ENCODE measurements at places on chromosomes 3 and 15.
A peak's percentile ranks its signal among the peaks of the same experiment; 100 is the strongest.

DNA sequence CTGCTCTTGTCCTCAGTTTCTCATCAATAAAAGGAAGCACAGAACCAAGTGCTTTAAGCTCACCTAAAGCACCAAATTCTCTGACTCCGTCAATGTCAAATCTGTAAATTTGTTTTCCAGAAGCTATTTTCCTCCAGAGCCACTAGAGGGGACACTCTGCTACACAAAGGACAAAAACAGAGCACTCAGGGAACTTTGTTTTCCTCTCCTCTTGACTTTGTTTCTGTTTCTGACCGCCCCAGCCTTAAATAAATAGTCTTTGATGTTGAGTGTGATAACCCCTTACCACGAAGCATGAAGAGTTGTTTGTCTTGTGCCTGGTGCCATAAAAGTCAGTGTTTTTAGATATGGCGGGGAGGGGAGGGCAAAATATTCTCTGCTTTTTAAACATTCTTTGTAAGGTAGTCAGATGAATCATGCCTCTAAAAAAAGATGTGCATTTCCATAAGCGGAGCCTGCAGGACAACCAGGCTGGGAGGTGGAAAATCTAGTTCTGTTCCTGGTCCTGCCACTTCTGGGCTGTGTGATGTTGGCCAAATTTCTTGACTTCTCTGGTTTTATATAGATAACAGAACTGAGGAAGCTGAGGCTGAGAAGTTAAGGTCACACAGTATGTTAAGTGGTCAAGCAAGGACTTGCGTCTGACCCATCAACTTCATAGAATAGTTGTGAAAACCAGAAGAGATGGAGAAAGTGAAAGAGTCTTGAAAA lies 7.3 kb upstream of the ZBTB38 start:
- DNase-seq = peak; percentile 33

DNA sequence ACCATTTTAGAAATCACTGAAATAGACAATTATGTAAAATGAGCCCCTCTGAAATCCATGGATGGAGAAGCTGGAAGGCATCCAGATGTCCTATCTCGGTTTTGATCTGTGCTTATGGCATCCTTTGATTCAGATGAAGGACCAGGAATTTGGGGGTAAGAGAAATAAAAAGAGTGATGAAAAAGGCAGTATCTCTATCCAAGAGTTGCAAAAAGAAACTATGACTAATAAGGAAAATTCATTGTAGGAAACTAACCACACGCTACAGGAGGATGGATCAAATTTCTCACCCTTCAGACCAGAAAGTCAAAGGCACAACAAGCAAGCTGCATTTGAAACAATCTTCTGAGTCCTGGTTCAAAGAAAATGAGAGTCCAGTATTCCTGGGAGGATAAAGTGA lies 34.8 kb downstream of the SRGAP3 start:
- DNase-seq = peak; percentile 23

GRCh38 chr3:40287248-40287647 lies 22.3 kb upstream of the EIF1B start:
- DNase-seq = no peak

DNA sequence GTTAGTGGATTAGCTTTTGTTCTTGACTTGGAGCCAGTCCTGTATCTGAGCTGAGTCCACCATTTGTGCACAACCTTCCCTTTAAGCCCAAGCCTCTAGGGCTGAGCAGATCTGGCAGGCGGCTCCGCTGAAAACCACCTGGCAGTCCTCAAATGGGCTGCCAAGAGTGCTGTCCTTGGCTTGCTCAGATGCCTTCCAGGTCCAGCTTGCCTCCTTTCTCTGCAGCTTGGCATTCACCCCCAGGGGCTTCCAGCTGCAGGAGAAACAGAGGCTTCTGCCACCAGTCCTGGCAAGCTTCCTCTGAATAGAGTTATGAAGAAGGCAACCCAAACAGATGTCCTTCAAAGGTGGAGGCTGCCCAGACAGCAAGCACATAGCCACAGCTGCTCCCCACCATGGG lies 96.7 kb downstream of the LRTM1 start:
- DNase-seq = no peak

DNA sequence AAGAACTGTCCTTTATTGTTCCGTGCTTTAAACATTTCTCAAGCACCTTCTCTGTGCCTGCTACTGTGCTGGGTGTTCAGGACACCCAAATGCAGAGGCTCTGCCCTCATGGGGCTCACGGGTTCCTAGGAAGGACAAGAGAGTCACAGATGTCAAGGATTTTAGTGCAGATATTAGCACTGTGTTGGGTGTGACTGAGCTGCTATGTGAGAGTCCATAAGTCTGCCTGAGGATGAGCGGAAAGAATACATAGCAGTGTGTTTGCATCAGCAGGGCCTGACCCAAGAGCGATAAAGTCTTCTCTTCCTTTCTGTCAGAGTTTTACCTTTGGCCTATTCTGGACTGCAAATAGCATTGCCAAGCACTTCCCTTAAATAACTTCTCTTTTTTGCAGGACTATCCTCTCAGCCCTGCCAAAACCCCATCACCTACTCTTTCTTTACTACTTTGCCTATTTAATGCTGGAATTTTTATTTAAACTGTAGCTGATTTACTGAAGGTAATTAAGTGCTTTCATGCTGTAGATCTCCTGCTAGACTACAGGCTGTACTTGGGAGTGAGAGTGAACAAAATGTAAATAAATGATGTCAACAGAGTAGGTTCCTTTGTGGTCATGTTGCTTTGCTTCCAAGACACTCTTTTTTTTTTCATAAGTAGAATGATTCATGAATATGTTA lies 459.4 kb upstream of the TPRG1 start:
- DNase-seq = peak; percentile 3

DNA sequence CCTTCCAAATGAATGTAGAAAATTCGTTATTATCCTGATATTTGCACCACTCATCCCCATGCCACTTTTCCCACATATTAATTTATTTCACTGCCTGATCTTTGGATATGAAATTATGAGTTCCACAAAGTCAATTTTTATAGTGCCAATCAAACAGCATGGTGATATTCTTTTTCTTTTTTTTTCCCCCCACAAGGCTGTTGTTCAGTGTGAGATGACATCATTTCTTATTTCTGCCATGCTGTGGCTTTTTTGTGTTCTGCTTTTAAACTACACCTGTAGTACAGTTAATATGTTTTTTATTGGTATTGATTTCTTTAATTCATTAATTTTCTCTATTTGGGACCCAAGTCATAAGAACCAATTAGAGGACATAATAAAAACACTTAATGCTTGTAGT lies 14.6 kb downstream of the MYNN start:
- DNase-seq = no peak

GRCh38 chr3:141249041-141249440 lies 17.4 kb downstream of the PXYLP1 start:
- no peak for DNase-seq

- DNase-seq = no peak
Measured at GRCh38 chr3:99683465-99683864, 45.1 kb downstream of the COL8A1 start.

- no peak for DNase-seq
Measured at GRCh38 chr3:150763841-150764483, 993 bp upstream of the SIAH2 start.

GRCh38 chr3:37494216-37494615 lies 319.8 kb upstream of the LRRFIP2 start:
- no peak for DNase-seq

DNA sequence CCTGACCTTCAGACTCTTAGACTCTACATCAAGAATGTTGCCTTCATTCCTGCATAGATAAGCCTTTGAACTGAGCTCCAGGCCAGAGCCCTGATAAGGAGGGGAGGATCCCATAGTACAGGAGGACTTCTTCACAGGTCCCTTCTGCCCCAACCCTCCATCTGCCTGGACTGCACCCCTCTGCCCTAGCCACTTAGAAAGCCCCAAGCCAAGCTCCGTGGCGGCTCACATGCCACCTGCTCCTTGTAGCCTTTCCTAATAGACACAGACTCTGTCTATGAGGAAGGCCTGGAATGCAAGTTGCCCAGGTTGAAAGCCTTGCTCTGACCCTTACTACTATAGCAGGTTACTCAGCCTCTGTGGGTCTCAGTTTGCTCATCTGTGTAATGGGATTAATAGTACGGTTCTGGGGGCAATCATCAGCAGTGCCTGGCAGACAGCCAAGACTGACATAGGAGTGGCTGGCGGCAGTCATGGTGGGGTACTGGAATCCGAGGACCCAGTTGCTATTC lies 11.6 kb downstream of the PCSK6 start:
- no peak for DNase-seq

DNA sequence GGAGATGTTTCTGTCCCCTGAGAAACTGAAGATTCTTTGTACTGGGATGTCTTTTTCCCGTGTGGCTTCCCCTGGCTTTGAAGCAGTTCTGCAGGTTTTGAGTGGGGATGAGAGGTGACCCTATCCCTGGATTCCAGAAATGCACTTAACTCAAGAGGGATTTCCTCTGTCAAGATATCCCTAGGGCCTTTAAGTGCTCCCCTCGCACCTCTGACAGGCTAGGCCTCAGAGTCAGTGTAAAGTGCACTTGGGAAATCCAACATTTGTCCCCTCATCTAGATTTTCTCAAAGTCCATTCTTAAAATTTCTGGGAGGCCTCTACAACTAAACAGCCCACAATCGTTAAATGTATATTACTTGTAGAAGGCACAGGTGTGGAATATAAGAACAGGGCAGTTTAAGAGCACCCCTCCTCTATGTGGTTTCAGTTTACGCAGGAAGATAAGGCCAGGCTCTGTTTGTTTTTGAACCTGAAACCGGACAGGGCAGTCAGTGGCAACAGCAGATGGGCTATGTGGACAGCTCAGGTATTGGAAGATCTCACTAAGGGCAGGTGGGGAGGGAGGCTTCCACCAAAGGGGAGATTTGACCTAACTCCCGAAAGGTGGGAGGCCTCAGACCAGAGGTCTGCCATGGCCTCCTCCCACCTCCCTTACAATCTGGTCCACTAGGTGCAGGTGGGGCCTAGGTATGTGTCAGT lies 4.8 kb downstream of the C3orf52 start:
- DNase-seq = no peak

- peak; percentile 89 for DNase-seq
Measured at GRCh38 chr15:66841953-66842681, 140.1 kb downstream of the SMAD6 start.

- DNase-seq = no peak
Measured at GRCh38 chr15:72982714-72983113, 69.5 kb upstream of the NEO1 start.

DNA sequence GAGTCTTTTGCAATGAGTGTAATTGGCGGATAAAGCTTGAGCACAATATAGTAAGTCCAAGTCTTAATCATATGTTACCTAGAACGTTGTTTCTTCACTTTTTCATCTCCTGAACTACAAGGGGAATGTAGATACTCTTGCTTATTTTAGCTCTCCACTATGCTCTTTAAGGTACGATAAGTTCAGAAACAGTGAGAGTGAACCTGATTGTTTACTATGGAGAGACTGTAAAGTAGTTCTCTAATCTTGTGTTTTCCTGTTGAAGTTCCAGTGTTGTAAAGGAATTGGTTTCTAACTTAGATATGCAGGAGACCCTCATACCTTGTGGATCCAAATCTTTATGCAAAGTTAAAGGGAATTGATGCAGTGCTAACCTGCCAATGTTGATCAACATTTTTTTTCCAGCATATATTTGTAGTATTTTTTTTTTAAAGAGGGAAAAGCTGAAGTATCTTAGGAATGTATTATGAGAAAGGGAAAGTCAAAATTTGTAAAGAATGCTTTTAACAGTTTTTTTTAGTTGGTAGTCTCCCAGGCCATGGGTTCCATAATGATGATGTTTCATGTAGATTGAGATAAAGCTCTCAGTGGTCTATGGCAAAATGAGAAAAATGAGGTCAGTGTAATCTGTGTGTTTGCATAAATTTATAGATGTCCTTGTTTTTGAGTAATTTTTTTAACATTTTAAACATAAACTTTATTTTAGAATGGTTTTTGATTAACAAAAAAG lies 14.9 kb downstream of the ATP11B start:
- DNase-seq = no peak

DNA sequence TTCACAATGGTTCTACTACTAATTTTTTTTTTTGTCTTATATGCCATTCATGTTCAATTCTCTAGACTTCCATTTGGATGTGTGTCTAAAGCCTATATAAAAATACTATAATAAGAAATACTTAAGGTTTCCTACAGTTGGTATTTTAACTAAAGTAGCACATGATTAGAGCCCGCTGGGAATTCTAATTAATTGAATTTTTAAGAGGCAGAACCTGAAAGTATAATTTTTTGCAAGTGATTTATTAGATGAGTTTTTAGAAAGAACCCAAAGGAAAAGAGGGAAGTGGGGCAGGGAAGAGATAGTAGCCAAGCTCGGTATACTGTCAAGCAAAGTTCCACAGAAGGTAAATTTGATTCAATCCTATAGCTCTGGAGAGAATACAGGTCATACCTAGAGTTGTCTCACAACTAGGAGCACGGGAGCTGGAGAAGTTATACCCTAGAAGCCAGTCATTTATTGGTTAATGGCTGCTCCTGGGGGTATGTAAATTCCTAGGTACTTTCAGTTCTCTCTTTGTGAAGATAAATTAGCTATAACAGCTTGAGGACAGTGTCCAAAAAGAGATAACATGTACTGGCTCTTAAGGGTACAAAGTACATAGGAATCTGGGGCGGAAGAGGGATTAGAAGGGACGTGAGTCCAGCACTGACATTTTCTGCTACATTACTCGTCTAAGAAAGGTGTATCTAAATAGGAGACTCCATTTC lies 225.6 kb downstream of the CNTN6 start:
- no peak for DNase-seq

DNA sequence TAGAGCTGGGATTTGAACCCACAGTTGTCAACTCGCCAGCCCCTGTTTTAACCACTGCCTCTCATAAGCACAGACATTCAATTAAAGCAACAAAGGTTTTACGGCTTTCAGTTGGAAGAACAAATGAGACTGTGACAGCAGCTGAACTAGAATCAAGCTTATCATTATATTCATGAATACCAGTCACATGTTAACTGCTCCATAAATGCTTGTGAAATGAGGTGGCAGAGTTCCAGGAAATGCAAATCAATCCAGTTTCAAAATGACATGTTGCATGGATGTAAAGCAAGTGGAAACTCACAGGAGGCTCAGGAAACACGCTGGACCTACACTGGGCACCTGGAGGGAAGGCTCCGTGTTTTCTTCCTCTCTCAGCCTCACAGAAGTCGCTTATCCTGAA lies 3.9 kb downstream of the GP5 start:
- no peak for DNase-seq

DNA sequence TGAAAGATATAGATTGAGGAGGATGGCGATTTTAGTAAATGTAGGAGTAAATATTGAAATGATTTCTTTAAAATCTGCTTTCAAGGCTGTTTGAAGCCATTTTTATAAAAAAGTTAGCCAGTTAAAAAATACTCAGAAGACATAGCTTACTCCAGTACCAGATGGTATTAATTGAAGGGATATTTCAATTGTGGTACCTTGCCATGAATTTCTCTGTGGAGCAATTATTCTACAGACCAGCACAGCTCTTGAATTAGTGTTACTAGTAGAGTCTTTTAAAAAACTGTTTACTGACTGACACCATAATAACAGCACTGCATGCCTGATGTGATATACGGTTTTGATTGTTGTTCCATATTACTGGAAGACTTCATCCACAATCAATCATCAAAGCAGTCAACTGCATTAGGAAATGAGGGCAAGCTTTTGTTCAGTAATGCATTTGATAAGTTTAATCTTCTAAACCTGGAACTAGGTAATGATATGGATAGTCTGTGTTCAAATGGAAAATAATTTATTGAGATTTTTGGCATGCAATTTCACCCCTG lies 106.4 kb downstream of the MFSD1 start:
- no peak for DNase-seq

GRCh38 chr3:123547881-123548519 lies 36.9 kb downstream of the HACD2 start:
- DNase-seq = no peak
